ENCODE measurements at places on chromosomes 2 and 18. TPM values are rescaled to one million over a fixed set of nuclear protein-coding genes. Genes with fewer than 3 reads are reported as not detected.

Gene OTOF
- not detected for total RNA-seq

Gene PAX3
- not detected for total RNA-seq

Gene MATN3
- total RNA-seq, result 3.8 TPM

Gene UXS1
- 61.7 TPM for total RNA-seq

Gene CGREF1
- total RNA-seq, result 4.6 TPM

Gene SOWAHC
- total RNA-seq, result 16.3 TPM

Gene LINC00305
- total RNA-seq, result not detected

Gene MTCL1
- 15.1 TPM for total RNA-seq

Gene LRRC30
- total RNA-seq, result not detected
